ENCODE measurements at places on chromosomes 4 and X. TPM values are rescaled to one million over a fixed set of nuclear protein-coding genes. Genes with fewer than 3 reads are reported as not detected.

SYP gene
- under 0.01 TPM for total RNA-seq

AADAT gene
- 3.9 TPM for total RNA-seq

NDNF gene
- total RNA-seq = 0.32 TPM

PNMA3 gene
- under 0.01 TPM for total RNA-seq

SLC9A7 gene
- total RNA-seq = 46.6 TPM

GPR78 gene
- 0.97 TPM for total RNA-seq

GNRHR gene
- total RNA-seq = not detected

DNA sequence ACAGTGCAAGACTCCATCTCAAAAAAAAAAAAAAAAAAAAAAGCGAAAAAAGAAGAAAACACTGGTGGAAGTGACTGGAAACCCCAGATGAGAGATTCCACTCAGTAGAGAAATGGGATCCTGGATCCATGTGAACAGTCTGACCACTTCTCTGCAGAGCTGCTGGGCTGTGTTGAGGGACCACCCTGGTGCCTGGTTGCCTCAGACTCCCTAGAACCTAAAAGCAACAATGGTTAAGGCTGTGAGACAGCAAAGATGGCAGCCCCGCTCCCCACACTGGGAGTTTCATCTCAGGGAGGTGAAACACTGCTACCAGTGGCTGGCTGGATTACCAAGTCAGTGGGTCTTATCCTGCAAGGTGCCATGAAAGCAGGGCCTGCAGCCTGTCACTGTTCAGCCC, 152.8 kb upstream of the ARSJ start:
- no peak for DNase-seq

- no peak for DNase-seq
Observed at GRCh38 chr4:108649863-108650211, 562 bp upstream of the OSTC start.

DNA sequence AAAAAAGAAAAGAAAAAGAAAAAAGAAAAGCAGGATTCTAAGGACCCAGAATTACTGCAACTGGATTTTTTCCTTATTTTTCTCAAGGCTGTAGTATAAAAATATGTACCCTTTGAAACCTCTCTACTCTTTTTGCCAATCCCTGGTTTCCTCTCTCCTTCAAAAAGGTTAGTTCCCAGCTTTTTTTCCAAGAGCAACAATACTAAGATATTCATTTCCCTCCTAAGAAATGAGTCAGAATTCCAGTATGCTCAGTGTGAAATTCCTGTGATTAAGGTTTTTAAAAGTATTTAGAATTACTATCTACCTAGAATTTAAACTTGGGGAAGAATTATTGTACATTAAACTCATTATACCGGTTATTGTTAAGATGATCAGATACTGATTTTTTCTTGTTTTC, 22.0 kb downstream of the SMIM14 start:
- no peak for DNase-seq

DNA sequence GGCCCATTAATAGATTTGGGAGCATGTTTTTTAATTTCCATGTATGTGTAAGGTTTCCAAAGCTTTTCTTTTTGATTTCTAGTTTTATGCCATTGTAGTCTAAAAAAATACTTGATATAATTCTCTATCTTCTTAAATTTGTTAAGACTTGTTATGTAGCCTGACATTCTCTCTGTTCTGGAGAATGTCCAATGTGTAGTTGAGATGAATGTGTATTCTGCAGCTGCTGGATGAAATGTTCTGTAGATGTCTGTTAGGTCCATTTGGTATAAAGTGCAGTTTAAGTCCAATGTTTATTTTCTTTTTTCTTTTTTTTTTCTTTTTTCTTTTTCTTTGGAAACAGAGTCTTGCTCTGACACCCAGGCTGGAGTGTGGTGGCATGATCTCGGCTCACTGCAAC, 378.5 kb upstream of the MAD2L1 start:
- DNase-seq = no peak

DNA sequence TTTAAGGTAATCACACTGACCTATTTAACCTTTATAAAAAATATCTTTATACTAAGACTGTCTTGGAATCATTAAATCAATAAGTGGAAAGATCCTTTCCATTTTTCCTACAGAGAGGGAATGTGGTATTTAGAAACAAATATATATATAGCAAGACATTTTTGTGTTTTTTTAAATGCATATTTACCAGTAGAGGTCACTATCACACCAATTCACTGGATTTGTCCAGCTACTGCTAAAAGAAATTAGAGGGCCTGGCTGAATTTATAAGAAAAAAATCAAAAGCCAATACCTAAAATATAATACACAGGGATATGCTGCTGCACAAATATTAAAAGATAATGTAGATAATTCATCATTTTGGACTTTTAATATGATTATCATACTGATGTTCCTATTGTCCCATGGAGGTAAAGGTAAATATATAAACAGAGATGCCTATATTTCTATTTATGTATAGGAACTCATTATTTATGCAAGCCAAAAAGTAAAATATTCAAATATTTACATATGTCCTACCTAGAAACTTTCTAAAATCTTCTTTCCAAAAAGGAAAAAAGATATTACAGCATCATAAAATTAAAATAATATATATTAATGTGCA, 69.5 kb downstream of the PDE5A start:
- peak; percentile 70 for DNase-seq

- no peak for DNase-seq
Observed at GRCh38 chrX:16320765-16321355, 153.6 kb downstream of the MAGEB17 start.

- peak; percentile 77 for DNase-seq
Observed at GRCh38 chr4:56641494-56642051, 39.5 kb downstream of the HOPX start.

DNA sequence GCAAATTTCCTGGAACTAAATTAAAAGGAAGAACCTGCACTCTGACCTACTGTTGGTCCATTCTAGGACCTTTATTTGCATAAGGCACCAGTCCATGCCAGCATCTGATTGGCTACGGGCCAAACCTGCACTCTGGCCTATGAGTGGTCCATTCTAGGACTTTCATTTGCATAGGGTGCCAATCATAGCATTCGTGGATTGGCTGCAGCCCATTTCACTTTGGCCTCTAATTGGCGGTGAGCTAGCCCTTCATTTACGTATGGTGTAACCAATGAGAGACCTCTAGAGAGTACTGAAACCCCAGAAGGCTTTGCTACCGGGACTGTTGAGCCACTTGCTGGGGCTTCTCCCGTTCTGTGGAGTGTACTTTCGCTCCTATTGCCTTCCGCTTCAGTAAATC, 6.1 kb upstream of the RNF175 start:
- DNase-seq = no peak
